ENCODE measurements at places on chromosomes 2 and 18.
A peak's percentile ranks its signal among the peaks of the same experiment; 100 is the strongest.

GRCh38 chr18:3784949-3785348 lies 335.0 kb downstream of the TGIF1 start:
- no peak for DNase-seq

GRCh38 chr2:229691631-229692030 lies 22.7 kb downstream of the DNER start:
- no peak for DNase-seq

- peak; percentile 40 for DNase-seq
Measured at GRCh38 chr18:59550174-59550516, 147.1 kb downstream of the CCBE1 start.

DNA sequence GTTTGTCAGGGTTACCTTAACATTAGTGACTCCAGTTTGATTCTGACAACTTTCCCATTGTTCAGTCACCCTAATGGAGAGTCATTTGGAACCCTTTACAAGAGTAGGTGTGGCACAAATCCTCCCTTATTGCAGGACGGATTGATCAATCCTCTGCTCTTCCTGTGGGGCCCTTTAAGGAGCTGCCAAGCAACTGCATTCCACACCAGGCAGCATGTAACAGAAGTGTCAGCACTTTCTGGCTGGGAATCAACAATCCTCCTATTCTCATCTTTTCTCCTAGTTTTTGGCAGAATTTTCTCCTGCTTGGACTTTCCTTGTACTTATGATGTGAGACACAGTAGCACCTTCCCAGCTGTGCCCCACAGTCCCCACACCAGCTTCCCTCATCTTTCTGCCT lies 177.8 kb downstream of the ST6GAL2 start:
- DNase-seq, result peak; percentile 12

- no peak for DNase-seq
Measured at GRCh38 chr2:241189093-241189855, 797 bp downstream of the ANO7 start.

DNA sequence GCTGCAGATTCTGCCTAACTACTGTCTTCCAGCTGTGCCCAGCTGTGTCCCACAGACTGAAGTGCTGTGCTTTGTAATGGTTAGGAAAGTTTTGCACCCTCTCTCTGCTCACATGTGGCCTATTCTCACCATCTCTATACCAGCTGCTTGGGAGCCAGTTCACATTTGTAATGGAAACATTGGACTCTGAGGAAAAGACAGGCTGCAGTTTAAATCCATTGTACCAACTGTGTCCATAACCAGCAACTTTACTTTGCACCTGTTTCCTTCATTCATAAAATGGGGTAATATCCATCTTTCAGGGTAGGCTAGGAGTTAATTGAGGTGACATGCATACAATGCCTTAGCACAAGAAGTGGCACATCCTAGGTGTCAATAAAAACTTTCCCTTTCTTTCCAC lies 344.0 kb downstream of the TNS1 start:
- peak; percentile 73 for DNase-seq

DNA sequence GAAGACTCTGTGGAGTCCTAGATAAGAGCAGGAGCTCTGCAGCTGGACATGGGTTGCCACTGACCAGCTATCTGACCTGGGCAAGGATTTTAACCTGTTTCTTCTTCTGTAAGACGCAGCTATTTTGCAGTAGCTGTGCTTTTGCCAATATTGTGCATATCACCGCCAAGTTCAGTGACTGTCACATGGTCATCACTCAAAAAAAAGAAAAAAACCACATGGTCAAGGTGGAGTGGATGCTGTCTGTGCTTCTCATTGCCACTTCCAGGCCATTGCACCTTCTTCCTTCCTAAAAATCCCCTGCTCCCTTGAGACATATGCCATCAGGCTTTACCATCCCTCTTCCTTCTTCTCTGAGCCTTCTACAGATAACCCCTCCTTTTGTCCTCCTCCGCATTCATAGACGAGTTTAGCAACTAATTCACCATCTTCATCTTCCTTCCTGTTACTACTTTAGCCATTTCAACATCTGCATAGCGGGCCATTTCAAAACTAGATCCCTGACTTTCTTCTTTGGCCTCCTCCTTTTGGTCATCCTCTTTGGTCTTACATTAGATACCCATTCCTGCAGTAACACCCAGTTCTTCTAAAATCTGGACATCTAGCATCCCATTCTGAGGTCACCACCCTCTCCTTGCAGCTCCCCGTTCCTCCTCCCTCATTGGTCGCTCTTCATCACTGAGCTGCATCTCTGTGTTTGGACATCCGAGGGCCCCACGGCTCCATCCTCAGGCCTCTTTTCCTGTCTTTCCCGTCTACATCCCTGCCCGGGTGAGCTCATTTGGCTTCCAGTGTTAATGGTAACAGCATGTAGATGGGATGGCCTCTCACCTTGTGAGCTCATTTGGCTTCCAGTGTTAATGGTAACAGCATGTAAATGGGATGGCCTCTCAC lies 17.8 kb downstream of the RNF144A start:
- DNase-seq, result no peak

DNA sequence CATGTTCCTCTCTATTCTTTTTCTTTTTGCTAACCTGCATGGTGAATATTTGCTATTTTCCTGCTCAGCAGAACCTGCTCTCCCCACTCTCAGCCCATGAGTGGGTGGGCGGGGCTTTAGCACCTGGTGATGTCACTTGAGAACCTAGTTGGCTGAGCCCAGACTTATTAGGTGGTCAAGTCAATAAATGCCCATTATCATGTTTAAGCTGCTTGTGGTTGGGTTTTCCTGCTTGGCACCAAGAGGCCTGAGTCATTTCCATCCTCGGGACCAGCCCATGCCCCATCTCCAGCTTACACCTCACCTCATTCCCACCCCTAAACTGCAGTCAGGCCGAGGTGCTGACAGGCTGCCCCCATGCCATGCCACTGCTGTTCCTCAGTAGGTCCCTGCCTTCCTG lies 226.6 kb downstream of the ANKRD30B start:
- DNase-seq, result no peak

GRCh38 chr2:40090044-40090443 lies 311.0 kb upstream of the THUMPD2 start:
- DNase-seq, result no peak

DNA sequence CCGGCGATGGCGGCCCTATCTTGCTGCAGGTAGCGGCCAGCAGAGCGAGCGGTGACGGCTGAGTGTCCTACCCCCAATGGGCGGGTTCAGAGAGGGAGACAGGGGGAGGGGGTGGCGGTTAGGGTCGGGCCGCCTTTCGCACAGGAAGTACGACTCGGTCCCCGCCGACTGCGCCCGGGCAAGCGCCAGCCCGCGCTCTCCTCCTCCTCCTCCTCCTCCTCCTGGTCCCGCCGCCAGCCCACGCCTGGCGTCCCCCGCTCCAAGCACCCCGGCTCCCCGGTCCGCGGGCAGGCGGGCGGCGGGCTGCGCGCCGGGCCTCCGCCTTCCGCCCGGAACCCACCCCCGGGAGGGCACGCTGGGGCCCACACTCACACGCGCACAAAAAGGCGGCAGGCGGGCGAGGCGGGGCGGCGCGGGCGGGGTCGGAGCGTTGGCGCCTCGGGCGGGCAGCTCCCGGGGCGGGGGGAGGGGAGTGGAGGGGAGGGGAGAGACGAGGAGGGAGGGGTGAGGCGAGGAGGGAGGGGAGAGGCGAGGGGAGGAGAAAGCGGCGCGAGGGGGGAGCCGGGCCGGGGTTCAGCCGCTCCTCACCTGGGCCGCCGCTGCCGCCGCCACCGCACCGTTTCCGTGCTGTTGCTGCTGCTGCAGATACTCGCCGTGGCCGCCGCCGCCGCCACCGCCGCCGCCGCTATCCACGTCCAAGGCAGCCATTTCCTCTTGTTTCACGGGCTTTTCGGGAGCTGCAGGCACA lies 1.2 kb downstream of the SP3 start:
- peak; percentile 94 for DNase-seq

DNA sequence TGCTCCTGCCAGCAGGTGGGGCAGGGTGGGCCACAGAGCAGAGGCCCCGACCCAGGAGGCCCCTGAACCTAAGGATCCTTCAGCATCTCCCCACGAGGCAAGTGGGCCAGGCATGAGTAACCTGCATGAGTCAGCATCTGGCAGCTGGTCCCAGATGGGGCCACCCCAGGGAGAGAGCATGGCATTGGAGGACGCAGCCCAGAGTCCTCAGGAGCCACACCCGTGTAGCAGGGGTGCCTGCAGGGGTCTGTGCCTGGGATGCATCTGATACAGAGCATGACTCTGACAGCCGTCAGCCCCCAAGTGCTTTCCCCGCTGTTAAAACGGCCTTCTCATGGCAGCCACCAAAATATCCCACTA lies 185.6 kb upstream of the SALL3 start:
- no peak for DNase-seq

GRCh38 chr2:185044323-185044874 lies 446.1 kb downstream of the ZNF804A start:
- DNase-seq, result no peak

GRCh38 chr2:154898269-154898668 lies 199.8 kb downstream of the KCNJ3 start:
- DNase-seq, result no peak

DNA sequence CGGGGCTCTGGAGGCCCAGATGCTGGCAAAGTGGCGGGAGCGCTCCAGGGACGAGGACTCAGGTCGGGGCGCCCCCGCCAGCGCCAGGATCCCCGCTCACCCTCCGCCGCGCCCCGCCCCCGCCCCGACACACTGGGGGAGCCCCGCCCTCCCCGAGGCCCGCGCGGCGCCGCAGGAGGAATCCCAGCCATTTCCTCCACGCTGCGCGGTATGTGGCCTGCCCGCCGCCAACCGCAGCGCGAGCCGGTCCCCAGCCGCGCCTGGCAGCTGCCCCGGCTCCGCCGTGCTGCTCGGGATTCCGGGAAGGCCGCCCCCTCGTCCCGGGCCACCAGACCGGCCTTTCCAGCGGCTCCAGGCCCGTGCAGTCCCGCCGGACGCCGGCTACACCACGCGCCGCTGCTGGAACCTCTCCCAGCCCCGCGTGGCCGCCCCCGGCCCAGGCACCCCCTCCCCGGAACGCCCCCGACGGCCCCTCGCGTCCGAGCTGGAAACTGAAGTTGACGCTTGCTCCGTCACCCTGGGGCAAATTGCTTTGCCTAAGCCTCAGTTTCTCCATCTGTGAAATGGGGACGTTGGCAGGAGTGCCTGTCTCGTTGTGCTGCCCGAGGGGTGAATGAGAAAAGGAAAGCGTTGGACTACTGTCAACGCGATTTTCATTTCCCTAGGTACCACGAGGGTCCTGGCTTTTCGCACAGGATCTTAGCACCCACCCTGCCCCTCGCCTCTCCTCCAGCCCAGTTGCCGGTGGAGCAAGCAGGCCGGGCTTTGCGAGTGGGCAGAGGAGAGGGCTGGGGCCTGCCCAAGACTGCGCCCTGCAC lies 53.6 kb downstream of the PKDCC start:
- peak; percentile 69 for DNase-seq

DNA sequence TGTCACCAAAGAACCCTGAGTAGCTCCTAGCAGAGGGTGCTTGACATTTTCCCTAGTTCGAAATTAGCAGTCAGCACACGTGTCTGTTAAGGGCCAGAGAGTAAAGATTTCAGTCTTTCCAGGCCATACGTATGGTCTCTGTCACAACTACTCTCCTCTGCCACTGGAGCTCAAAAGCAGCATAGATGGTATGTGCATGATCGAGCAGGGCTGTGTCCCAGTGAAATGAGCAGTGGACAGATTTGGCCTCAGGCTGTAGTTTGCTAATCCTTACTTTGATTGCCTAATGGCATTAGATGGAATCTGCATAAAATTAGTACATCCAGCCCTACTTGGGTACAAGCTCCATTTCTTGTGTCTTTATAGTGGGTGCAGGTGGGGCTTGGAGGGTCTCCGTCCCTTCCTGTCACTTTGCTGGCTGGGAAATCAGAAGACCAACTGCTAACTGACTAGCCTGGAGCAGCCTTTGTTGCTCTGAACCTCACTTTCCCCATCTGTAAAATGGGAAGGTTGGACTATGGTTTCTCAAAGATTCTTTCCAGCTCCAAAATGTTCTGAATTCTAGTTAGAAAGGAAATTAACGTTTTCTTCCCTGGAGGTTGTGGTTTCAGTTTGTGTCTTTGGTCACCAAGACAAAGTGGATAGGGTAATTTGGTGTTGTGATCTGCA lies 108.5 kb downstream of the GLI2 start:
- no peak for DNase-seq

- DNase-seq, result no peak
Measured at GRCh38 chr2:204343685-204344084, 201.6 kb upstream of the PARD3B start.

DNA sequence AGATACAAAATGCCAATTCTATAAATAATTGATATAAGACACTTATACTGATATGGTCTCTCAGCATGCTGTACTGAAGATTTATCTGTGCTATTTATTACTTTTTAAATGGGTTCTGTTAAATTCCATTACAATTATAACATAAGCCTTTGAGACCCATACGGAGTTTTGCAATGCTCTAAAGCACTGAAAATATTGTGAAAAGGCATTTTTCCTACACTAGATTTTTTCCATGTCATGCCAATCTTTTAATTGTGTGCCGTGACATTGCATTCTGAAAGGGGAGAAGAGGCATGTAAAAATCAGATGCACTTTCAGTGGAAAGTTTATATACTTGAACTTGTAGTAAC lies 46.5 kb downstream of the EFEMP1 start:
- peak; percentile 36 for DNase-seq

DNA sequence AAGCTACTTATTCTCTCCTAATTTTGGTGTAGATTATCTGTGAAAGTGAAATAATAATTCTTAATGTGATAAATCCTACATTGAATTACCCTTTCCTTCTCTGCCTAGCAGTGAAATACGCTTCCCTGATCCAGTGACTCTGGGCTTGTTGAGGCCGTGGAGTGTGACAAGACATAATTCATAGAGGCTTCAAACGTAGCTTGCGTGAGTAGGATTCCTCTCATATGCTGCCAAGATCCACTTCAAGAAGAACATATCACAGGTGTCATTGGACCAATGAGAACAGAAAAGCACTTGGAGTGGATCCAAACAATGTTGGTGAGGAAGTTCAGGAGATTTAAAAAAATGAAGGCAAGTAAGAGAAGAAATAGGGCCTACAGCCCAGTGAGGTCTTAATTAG lies 221.3 kb upstream of the TMEFF2 start:
- DNase-seq, result peak; percentile 59

DNA sequence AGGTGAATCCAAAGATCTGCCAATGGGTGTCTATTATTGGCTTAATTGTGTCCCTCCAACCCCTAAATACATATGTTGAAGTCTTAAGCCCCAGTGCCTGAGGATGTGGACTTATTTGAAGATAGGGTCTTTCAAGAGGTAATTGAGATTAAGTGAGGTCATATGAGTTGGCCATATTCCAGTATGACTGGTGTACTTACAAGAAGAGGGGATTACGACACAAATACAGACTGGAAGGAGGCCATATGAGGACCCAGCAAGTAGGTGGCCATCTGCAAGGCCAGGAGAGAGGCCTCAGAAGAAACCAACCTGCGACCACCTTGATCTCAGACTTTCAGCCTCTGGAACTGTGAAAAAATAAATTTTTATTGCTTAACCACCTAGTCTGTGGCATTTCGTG lies 121.1 kb upstream of the FN1 start:
- peak; percentile 33 for DNase-seq

- DNase-seq, result peak; percentile 79
Measured at GRCh38 chr2:46518861-46519260, 39.5 kb downstream of the TMEM247 start.

DNA sequence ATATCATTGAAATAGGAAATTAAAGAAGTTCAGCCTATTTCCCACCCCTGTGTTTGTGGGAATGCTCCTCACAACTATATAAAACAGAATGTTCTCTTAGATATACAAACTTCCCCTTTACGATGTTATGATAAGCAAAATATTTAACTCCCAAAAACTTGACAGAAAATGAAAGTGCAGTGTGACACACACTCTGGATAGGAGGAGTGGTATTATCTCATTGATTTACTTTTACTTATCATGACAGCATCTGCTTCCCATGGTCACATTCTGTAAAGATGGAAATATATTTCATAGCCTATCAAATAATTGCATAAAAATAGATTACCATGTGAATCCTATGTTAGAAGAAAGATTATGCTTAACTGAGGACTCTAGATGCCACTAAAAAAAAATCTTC lies 96.6 kb upstream of the STK17B start:
- DNase-seq, result no peak
